ENCODE measurements at places on chromosomes 5 and 9.

GRCh38 chr9:131464354-131465000, 38.2 kb upstream of the POMT1 start:
- DNase-seq = no peak

GRCh38 chr5:10653043-10653442, 89.2 kb downstream of the ANKRD33B start:
- peak; percentile 78 for DNase-seq

GRCh38 chr5:125274938-125275724, 528.7 kb upstream of the ZNF608 start:
- DNase-seq = no peak

DNA sequence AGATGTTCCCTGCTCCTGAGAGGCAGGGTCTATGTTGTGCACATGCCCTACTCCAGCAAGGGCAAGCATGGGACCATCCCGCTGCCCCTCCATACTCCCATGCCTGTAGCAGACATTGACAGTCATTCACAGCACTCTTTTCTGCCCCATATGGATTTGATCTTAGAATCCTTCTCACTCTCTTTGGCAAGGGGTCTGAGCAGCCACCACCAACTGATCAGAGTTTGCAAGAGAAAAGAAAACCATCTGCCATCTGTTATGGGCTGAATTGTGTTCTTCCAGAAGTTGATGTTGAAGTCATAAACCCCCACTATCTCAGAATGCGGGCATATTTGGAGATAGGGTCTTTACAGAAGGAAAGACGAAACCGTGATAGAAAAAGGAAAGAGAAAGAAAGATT, 315.1 kb upstream of the CLINT1 start:
- DNase-seq = no peak

DNA sequence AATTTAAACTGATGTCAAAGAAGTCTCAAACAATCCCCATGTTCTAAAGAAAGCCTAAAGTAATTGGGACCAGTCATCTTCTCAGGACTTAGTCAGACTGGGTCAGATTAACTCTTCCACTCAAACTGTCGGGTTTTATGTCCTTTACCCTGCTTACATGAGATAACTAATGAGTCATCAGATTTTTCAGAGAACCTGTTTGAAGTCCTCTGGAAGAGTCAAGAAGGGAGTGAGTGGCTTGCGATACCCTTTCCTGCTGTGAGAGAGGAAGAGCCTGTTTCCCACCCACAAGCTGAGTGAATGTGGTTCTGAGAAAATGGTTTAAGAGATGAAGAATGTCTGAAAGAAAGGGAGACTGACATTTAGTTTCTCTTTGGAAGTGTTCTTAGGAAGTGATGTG, 1866.7 kb upstream of the C9orf72 start:
- DNase-seq = no peak

DNA sequence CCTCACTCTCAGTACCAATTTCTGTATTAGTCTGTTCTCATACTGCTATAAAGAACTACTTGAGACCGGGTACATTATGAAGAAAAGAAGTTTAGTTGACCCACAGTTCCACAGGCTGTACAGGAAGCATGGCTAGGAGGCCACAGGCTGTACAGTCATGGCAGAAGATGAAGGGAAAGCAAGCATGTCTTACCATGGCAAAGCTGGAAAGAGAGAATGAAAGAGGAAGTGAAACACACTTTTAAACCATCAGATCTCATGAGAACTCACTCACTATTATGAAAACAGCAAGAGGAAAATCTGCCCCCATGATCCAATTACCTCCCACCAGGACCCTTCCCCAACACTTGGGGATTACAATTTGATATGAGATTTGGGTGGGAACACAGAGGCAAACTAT, 698.8 kb downstream of the CDH9 start:
- DNase-seq = no peak

GRCh38 chr5:82185851-82186250, 92.3 kb downstream of the RPS23 start:
- no peak for DNase-seq

DNA sequence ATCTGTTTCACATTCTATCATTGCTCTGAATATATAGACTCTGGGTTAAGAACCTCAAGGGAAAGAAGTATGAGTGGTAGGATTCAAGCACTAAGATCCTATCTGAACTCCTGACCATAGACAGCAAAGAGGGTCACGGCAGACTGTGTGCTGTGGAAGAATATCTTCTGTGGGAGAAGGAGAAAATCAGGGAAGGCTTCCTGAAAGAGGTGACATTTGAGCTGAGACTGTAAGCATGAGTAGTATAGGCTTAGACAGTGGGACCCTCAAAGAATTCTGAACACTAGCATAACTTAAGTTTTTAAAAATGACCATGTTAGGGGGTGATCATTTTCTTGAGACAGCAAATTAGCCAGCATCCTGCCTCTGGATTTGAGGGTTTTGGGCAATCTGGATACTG, 3.9 kb downstream of the FRRS1L start:
- no peak for DNase-seq

DNA sequence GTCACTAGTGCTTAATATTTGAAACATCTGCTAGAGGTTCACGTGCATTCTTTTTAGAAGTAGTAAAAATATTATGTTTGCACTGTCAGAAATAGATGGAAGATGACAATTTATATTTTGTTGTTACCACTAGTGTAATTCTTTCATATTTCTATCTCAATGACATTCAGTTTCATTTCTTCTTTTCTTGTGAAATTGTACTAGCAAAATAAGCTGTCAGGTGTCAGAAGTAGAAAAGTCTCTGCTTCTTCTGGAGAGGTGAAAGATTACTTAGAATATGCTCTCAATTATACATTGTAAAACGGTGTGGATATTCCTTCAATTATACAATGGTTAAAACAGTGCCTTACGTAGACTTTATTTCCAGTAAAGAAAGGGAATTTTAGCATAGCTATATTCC, 395.4 kb downstream of the CSNK1G3 start:
- no peak for DNase-seq

- DNase-seq = no peak
Observed at GRCh38 chr5:172007175-172008110, 1.0 kb upstream of the FBXW11 start.

DNA sequence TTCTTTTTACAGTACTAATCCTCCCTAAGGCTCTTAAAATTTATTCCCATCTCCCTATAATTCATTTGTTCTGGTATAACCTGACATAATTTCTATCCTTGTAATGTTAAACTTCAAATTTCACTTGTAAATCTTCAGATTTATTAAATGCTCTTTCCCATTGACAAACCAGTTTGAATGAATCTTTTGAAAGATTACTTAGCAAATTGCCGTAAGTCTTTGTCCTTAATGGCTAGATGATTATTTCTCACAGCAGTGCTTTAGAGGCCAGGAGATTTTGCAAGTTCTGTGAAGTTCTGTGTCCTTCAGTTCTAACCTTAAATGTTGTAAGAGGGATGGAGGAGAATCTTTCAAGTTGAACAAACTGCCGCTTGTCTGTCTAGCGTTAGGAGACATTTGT, 4.2 kb downstream of the SLC44A1 start:
- DNase-seq = no peak

DNA sequence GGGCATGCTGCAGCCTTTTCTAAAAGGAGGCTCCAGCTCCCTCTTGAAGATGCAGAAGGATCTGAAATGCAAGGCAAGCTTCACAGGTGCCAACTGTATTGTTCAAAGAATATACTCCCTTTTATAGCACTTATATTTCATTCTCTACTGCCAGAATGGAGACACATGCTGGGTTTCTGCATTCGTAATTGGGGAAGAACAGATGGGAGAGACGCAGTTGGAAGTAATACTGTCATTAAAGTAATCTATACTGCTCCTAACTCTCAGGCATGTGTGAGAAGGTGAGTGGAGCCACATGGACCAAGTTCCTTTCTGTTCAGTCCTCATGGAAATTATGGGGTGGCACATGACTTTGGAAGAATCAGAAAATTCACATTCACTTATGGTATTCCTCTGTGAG, 226.4 kb downstream of the TRIM32 start:
- no peak for DNase-seq

DNA sequence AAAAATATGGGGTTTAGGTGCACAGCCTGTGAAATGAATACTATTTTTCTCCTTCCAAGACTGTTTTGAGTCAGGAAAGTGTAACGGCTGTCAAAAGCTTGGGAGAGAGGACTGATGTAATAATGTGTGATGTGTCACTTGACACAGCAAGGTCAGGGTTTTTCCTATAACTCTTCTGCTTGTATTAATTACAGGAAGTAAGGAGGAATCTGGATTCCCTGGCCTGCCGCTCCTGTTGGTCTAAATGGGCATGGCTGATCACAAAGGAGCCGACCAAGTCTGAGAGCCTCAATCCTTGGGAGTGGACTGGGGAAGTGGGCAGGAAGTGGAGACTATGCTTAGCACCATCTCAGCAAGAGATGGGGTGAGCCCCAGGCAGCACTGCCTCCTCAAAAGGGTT, 16.7 kb upstream of the SLC28A3 start:
- DNase-seq = peak; percentile 75

DNA sequence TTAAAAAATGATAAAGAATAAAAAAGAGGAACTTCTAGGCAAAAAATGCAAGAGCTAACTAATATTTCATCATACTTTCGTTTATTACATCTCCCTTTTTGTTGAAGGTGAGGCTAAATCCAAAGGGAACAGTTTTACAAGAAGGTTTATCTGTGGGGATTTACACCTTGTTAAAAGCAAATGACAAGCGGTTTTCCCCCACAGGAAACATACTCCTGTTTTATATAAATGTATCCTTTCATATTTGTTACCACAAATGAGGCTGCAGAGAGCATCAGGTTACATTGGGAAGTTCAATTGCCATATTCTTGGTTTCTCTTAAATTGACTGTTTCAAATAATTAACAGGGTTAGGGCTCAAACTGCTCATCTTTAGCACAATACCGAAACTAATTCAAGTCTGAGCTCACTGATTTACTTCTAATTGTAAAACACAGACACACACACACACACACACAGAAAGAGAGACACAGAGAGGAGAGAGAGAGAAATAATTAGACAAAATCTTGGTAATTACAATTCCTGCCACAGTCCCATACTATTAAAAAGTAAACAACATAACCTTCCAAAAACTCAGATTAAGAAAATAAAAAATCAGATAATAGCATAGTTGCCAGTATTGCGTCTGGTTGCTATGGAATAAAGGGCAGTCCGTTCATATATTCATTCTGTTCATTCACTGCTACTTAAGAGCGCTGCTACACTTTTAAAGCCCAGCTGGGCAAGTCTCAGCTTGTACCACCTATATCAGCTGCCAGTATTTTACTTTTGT, 17.1 kb downstream of the RFX3 start:
- DNase-seq = no peak

DNA sequence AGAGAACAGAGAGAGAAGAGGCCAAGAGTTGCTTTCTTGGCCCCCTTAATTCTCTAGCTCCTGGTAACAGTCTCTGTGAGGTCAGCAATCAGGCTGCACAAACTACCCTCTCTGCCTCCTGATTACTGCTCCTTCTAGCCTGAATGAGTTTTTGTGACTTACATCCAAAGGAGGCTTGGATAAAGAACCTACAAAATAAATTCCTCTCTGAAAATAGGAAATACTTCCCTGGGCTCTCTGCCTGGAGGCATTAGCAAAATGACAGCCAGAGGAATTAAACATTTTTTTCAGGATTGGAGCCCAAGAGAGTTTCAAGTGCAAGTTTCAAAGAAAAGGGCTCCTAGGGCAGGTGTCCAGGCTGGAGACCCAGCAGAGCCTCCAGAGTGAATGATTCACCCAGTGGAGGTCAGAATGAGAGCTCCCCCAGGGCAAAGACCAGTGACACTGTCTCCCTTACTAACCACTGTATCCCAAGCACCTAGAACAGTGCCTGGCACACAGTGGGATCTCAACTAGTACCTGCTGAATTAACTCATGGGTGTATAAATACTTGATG, 162.5 kb downstream of the SPOCK1 start:
- DNase-seq = no peak

GRCh38 chr9:120331913-120332312, 248.1 kb downstream of the CDK5RAP2 start:
- DNase-seq = no peak

GRCh38 chr5:15528476-15528875, 28.5 kb downstream of the FBXL7 start:
- DNase-seq = no peak

DNA sequence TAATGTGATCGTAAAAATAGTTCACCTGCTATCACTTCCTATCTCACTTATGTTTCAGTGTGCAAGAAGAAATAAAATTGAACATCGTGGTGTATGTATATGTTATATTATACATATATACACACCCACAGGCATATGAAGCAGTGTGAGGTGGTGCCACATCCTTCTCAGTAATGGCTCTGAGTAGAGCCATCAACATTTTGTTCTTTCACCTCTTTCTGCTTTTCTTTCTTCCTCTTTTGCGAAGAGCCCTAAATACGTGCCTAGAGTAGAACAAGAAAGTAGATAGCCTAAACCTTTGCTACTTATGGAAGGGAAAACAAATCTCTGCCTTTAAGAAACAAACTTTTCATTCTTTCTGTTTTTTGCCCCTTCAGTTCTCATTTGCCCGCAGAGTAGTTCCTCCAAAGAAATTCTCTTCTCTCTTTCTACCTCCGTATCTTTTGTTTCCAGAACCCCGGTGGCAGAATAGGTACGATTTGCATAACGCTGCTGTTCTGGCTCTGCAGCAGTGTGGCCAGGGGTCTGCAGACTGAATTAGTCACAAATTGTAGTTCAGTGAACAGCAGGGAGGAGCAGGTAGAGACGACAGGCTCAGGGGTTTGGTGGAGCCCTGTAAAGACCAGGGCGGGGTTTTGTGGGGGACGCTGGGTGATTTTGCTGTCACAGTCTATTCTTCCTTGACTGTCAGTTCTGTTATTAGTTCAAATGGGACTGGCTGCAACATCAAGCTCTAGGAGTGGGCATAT, 40.5 kb upstream of the PJA2 start:
- DNase-seq = no peak

DNA sequence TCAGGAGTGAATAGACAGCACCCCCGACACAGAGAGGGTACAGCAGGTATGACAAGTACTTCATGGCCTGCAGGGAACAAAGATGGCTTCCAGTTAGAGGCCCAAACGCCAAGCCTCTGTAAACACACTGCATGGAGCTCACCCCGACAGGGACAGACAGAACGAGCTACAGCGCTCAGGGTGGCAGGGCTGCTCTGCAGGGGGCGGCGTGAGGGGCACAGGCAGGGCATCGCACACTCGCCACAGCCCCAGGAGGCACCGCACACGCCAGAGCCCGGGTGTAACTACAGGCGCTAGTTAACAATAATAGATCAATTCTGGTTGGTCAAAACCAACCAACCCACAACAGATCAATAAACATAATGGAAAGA, 21.1 kb downstream of the CLPTM1L start:
- DNase-seq = peak; percentile 42

- DNase-seq = no peak
Observed at GRCh38 chr5:34616651-34617050, 39.5 kb upstream of the RAI14 start.

GRCh38 chr9:31697956-31698355, 686.5 kb upstream of the ACO1 start:
- no peak for DNase-seq

DNA sequence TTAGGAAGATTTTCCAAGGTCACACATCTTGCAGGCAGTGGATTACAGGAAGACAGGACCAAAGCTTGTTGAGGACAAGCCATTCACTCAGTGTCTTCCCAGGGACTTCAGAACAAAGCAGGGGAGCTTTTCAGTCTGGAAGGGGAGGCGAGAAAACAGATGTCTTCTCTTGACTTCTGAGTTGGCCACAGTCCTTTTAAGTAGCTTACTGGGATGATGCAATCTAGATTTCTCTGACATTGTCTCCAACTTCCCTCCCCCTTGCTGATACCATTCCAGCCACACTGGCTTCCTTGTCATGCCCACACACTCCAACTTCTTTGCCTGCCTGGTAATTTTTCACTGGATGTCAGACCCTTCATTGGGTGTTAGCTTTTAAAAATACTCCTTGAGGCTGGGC, 174.2 kb upstream of the TBC1D2 start:
- DNase-seq = no peak

GRCh38 chr5:161414896-161415295, 131.6 kb downstream of the GABRB2 start:
- DNase-seq = no peak

- no peak for DNase-seq
Observed at GRCh38 chr5:147658293-147658932, 124.1 kb downstream of the JAKMIP2 start.
